ENCODE measurements at places on chromosomes 4 and X. TPM values are rescaled to one million over a fixed set of nuclear protein-coding genes. Genes with fewer than 3 reads are reported as not detected.

F9 gene
- total RNA-seq, result not detected

TBC1D9 gene
- 32.0 TPM for total RNA-seq

FABP2 gene
- total RNA-seq, result not detected

MAPK10 gene
- 26.1 TPM for total RNA-seq

SSX3 gene
- total RNA-seq, result not detected

NDNF gene
- total RNA-seq, result 0.25 TPM

POF1B gene
- total RNA-seq, result not detected

CLDN22 gene
- not detected for total RNA-seq

FAT4 gene
- 29.0 TPM for total RNA-seq

CWH43 gene
- total RNA-seq, result not detected

DRP2 gene
- 0.12 TPM for total RNA-seq

TCEAL6 gene
- total RNA-seq, result not detected

TRMT10A gene
- total RNA-seq, result 7.5 TPM

MTMR8 gene
- total RNA-seq, result 1.1 TPM

ZNF141 gene
- total RNA-seq, result 9.4 TPM

CXorf65 gene
- not detected for total RNA-seq

ARMCX6 gene
- 41.0 TPM for total RNA-seq

LYAR gene
- total RNA-seq, result 6.8 TPM

USP46 gene
- total RNA-seq, result 12.9 TPM

PPBP gene
- not detected for total RNA-seq

UGT2B11 gene
- total RNA-seq, result not detected

CD38 gene
- under 0.01 TPM for total RNA-seq

CENPVL2 gene
- not detected for total RNA-seq

SPANXN3 gene
- not detected for total RNA-seq

PTTG2 gene
- not detected for total RNA-seq

TIGD4 gene
- 0.13 TPM for total RNA-seq

RTL9 gene
- 0.06 TPM for total RNA-seq

NMU gene
- total RNA-seq, result not detected

All from aortic smooth muscle cell (primary cell).